ENCODE measurements at places on chromosomes 7 and 10.
A peak's percentile ranks its signal among the peaks of the same experiment; 100 is the strongest.

- DNase-seq: no peak
These were observed 237.8 kb downstream of the KIAA1217 start for GRCh38 chr10:24446739-24447138.

GRCh38 chr10:23696476-23696875 lies 257.6 kb downstream of the OTUD1 start:
- no peak for DNase-seq

GRCh38 chr10:132420981-132421846 lies 24.2 kb downstream of the PWWP2B start:
- DNase-seq: no peak

- no peak for DNase-seq
These were observed 23.7 kb downstream of the CREM start for GRCh38 chr10:35150308-35150707.

DNA sequence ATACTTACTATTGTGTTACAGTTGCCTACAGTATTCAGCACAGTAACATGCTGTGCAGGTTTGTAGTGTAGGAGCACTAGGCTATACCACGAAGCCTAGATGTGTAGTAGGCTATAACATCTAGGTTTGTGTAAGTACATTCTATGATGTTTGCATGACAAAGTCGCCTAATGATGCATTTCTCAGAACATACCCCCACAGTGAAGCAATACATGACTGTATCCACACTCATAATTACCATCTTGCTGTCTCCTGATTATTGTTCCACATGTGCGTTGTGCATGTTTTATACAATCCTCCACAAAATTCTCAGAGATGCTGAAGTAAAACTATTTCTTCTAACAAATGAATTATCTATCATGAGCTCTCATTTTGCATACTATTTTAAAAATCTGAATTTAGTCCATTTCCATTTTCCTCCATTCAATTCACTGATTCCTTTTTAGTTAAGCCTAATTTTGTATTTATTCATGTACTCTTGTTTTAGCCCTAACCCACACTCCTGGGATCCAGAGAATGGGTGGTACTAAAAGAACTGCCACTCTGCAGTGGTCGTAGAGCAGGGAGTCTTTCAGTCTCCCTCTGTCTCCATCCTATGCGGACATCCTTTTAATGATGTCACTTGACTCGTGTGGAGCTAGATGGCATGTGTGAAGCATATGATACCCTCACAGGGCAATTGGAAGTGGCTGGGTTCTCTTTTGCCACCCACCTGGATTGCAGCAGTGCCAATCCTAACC lies 67.6 kb upstream of the CAV2 start:
- DNase-seq: no peak

DNA sequence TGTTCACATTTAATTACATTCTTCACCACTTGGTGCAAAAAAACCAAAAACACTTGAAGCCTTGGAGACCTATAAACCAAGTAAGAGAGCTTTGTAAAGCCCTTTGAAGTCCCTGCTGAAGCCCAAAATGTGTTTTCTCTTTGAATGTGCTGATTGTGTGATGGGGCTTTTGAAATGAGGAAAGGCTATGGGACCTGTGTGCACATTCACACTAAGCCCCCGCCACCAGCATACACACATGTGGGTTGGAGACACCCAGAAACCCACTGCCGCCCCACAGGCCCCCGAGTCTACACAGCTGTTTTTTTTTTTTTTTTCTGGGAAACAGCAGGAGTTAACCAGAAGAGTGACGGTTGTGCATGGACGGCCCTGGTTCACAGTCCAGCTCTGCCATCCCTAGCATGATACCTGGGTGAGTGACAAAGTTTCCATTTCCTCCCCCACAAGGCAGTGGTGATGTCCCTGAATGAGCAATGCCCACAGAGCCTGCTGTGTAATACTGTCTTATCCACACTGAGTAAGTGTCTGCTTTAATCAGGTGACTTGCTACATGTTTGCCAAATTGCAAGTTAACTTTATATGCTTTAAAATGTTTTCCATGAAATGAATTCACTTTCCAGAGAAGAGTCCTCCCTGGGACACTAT lies 154.6 kb upstream of the GDF10 start:
- DNase-seq: no peak

GRCh38 chr10:1394155-1394912 lies 338.1 kb downstream of the WDR37 start:
- no peak for DNase-seq

GRCh38 chr7:102101111-102101551 lies 185.5 kb upstream of the SH2B2 start:
- no peak for DNase-seq

GRCh38 chr10:128150045-128150493 lies 23.8 kb upstream of the MKI67 start:
- DNase-seq: peak; percentile 82

GRCh38 chr10:132813001-132813401 lies 27.1 kb upstream of the NKX6-2 start:
- no peak for DNase-seq

GRCh38 chr10:59635502-59636290 lies 74.0 kb downstream of the SLC16A9 start:
- no peak for DNase-seq

- no peak for DNase-seq
These were observed 67.3 kb downstream of the EPDR1 start for GRCh38 chr7:37987732-37988131.

GRCh38 chr7:156127166-156128134 lies 315.2 kb upstream of the SHH start:
- no peak for DNase-seq

Measured in stimulated activated effector memory CD8-positive, alpha-beta T cell treated with anti-CD3 and anti-CD28 coated beads, Interleukin-12 subunit alpha, Interleukin-12 subunit beta, amount 100 ng/mL, for 72 hours (primary cell).